Activated naive CD4-positive, alpha-beta T cell treated with anti-CD3 and anti-CD28 coated beads, Interleukin-2, amount 50 U/mL, for 72 hours (primary cell): ENCODE measurements at places on chromosomes 6 and 20. TPM values are rescaled to one million over a fixed set of nuclear protein-coding genes. Genes with fewer than 3 reads are reported as not detected.

DNA sequence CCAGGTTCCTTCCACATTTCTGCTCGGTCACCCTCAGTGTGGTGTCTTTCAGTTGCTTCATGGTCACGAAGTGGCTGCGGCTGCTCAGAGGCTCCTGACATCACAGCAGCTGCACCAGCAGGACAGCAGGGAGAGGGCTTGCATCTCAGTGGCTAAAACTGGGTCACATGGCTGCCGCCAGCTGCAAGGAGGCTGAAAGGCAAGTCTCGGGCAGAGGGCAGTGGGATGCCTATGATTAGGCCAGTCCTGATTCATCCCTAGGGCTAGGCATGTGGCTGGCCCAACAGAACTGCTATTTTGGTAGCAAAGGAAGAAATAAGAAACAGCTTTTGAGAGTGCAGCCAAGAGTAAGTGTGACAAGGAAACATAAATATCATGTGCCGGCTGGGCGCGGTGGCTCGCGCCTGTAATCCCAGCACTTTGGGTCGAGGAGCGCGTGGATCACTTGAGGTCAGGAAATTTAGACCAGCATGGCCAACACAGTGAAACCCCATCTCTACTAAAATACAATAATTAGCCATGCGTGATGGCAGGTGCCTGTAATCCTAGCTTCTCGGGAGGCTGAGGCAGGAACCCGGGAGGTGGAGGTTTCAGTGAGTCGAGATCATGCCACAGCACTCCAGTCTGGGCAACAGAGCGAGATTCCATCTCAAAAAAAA is 46.6 kb downstream of the RBM38 start:
- no peak for DNase-seq

DNA sequence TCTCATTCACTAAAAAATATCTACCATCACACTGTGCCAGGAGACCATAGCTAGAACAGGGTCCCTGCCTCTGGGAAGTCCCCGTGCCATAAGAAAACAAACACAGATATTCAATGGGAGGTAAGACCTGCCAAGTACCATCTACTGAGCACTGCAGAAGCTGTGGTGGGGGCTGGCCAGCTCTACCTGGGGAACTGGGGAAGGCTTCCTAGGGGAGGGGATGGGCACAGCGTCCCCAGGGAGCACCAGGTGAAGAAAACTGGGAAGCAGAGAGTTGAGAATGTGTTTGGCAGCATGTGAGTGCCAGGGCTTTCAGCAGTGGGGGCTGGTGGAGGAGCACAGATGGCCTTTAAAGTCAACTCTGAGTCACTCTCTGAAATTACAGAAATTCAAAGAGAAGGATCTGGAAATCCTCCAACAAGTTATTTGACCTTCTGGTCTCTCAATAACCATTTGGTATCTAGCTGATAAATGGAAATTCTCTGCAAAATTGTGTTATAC is 85.2 kb downstream of the SHLD1 start:
- DNase-seq, result no peak

DNA sequence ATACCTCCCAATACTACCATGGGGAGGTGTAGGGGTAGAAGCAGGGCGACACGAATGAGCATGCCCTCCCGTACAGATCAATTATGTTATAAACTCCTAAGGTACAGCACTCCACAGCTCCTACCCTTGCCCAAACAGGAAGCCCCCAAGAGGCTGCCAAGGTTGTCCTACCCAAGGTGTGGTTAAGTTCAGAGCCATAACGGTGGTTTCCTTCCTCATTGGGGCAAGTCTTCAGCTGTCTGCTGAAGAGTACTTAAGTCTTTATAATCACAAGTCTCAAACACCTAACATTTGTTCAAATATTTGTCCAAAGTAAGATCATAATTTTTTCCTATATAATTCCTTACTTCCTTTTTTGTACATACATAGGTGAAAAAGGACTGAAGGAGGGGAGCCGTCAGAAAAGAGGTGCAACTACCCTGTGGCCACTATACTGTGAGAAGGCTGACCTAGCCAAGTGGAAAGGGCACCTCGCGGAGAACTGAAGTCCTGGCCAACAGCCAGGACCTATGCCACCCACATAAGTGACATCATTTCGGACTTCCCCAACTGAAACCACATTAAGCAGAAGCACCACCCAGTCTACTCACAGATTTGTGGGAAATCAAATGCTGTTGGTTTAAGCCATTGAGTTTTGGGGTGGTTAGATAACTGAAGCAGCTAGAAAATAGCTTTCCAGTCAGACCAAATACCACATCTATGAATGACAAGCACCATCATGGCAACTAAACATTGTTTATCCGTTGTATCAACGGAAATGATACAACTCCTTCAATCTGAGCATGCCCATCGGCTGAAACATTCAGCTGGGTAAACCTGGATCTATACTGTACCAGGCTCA is 2.9 kb upstream of the RAB22A start:
- peak; percentile 86 for DNase-seq

DNA sequence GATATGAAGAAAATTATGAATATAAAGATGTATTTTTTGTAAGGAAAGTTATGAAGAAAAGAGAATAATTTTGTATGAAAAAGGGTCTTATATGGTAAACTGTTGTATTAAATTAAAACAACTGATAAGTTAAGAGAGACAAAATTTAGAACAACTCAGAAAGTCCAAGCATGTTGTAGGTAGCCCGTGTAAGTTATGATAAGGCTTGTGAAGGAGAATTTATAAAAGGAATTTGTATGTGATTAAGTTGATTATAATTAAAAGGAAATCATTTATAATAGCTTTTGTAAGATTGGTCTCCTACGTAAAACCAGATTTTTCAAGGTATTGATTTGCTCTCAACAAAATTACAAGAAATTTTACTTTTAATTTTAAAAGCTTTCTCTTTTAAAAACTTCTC is 1579.3 kb downstream of the HACE1 start:
- DNase-seq, result no peak

SDC4 gene
- 33.0 TPM for total RNA-seq

KIAA1755 gene
- not detected for total RNA-seq
